ENCODE measurements at places on chromosomes 5 and 9.

DNA sequence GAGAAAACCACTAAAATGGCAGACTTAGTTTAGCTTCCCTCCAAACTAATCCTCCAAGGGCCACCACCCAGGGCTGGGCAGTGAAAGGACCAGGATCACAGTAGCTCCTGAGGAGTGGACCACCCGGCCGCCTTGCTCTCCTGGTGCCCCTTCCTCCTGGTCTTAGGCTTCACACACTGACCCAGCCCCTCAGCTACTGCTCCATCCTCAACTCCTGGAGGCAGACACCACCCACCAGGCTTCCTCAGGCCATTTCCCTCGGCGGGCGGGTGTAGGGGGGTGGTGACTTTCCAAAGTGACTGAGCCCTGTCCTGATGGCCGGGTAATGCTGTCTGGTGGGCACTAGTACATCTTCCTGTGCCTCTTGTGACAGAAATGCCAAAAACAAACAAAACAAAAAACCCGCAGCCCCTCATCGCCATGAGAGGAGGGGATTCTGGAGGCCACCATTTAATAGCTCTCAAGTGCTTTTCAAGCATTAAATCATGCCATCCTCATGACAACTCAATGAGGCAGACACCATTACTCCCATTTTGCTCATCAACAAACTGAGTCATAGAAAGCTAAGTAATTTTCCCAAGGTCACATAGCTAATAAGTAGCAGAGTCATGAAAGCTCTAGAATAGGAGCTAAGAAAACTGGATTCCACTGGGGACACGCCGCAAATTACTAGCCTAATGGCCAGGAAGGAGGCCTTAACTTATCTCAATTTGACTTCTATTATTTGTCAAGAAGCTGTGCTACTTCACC, 91.3 kb upstream of the LRRTM2 start:
- no peak for DNase-seq

DNA sequence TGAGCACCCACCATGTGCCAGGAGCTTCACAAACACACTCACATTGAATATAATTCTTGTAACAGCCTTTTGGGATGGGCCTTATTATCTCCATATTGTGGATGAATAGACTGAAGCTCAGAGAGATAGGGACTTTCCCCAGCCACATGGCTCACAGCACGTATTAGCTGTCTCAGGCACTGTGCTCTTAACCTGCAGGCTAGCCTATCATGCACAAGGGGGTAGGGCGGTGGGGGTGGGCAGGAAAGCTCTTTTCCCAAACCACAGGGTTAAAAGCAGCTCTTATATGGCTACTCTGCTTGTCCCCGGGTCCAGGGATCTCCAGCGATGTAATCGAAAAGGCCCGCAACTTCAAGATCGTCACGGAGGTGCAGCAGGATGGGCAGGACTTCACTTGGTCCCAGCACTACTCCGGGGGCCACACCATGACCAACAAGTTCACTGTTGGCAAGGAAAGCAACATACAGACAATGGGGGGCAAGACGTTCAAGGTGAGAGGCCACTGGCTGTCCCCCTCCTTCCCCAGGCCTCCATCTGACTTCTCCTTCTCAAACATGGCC, 2.6 kb downstream of the FABP6 start:
- no peak for DNase-seq

DNA sequence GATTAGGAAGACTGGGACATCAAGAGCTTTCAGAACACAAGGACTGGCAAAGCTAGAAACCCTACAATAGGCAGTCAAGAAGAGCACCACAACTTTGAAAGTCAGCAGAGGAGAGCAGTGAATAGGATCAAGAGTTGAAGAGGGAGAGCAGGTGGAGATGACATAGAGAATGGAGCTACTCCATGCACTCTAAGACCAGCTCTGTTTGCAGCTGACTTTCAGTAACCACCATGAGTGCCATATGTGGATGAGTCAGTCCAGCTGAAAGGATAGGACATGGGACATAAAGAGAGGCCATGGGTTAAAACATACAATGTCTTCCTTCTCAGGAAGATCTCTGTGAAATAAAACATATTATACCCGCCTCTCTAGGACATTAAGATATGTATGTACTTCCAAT, 289.1 kb upstream of the KLF4 start:
- DNase-seq, result no peak

- no peak for DNase-seq
Observed at GRCh38 chr5:180813420-180813819, 10.8 kb upstream of the MGAT1 start.

DNA sequence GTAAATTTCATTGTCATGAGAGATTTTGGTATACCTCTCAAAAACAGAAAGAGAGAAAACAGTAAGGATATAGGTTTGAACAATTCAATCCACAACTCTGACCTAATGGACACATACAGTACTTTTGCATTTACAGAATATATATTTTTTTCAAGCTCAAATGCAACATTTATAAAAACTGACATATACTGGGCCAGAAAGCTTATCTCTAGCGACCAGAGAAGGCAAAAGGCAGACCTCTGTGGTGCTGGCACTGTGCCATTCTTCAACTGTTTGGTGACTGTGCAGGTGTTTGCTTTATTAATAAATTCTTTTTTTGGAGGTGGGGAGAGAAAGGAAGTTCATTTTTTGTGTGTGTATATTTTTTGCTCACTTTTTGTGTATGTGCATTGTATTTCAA, 6.0 kb upstream of the PLAC8L1 start:
- DNase-seq, result no peak

DNA sequence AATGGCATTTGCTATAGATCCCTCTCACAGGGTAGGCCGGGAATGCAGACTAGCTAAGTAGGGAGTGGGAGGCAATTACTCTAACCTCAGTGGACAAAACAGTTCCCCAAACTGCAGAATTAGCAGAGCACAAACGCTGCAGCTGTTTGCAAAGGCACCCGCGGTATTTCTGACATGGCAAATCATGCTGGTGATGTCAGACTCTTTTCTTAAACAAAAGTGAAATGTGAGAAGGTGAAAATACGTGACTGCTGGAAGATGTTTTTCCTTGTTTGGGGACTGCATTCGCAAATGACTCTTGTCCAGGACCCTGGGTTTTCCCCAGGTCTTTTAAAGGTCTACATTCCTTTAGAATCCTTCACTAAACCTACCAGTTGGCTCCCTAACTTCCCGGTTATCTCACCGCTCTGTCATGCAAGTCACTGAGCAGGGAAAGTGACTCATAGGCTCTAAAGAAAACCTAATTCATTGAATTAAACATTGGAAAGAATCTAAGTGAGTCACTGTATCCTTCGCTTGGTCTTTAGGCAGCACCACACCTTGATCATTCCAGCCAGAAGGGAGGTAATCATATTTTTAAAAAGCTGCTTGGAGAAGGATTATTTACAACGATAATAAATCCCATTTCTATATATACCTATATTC, 91.5 kb upstream of the DNAH5 start:
- DNase-seq, result no peak

GRCh38 chr5:120137582-120137981, 326.5 kb upstream of the PRR16 start:
- DNase-seq, result no peak

- DNase-seq, result no peak
Observed at GRCh38 chr5:98076501-98076900, 697.0 kb upstream of the RGMB start.

DNA sequence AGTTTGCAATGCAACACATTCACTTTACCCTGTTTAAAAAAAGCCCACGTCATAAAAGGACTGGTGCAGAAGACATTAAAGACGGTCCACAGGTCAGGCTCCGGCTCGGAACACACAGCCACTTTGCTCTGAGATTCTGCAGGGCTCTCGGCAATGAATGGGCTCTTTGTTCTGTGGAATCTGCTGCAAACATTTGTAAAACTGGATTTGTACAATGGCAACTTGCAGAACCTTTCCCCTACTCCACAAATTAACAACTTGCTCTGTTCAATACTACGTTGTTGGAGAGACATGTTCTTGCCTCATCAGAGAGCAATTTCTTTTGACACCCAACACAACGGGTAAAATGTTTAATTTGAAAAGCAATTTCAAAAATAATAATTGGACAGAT, 13.0 kb upstream of the NR5A1 start:
- DNase-seq, result no peak

- no peak for DNase-seq
Observed at GRCh38 chr9:19119246-19119645, 8.0 kb downstream of the PLIN2 start.

- DNase-seq, result no peak
Observed at GRCh38 chr5:122908662-122909061, 63.2 kb downstream of the SNX24 start.

GRCh38 chr5:14268738-14269137, 125.6 kb downstream of the TRIO start:
- DNase-seq, result no peak

DNA sequence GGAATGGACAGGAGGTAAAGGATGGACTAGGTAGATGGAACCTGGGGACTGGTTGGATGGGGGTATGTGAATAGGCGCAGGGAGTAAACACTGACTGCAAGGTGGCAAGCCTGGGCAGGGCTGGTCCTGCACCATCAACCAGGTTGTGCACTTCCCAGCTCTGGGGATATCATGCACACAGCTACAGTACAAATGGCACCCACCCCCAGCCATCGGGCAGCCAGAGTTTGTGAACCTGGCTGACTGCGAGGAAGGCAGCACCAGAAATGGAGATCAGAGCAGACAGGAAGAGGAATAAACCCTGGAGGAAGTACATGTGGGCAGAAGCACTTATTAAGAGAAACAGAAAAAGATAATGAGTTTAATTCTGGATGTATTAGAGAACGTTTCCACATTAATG, 229.1 kb downstream of the ESM1 start:
- no peak for DNase-seq

DNA sequence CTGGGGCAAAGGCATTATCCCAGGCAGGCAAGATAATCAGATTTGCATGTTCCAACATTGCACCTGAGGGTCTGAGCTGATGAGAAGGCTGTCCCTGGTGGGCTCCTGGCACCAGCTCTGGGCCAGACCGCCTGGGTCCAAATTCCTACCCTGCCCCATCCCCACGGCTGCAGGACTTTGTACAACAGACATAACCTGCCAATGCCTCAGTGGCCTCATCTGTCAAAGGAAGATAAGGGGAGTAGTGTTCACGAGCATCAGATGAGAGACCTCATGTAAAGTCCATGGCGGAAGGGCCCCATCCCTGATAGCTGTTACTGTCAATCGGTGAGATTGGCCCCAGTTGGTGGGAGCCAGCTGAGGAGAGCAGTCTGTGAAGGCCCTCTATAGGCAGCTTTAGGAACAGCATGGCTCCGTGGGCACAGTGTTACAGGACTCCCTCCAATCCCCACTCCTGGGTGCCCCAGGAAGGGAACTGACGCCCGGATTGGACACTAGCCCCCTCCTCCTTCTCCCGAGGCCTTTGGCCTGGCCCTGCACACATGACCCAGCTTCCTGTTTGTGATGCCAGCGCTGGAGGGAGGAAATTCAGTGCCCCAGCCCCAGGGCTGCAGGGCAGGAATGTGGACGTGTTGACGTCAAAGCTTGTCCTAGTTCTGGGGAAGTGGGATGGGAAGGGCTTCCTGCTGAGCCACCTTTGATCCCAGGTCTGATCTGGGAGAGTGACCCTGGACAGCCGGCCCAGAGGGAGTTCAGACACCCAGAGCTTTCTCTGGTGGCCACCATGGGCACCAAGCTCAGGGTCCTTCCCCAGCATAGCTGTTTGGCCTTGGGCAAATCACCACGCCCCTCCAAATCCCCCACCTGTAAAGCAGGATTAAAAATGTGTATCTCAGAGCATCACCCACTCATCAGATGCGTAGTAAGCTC, 56.2 kb downstream of the DUSP1 start:
- peak; percentile 42 for DNase-seq

- no peak for DNase-seq
Observed at GRCh38 chr9:9099646-9100045, 1300.1 kb upstream of the DMAC1 start.

DNA sequence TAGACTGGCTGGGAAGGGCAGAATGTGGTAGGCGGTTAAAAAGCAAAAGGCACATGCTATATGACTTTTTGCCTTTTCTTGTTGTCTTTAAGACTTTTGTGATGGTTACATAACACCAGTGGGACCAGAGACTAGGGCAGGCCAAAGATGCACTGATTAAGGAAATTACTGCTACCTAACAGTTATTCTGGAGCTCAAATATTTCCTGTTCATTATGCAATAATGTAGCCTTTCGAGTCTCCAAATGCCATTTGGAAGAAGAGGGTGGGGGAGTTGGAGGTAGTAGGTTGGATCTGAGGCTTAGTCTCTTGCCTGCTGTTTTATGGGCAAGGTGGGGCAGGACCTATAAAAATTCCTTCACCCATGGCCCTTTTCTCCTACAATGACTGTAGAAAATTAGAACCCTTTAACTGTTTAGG, 51.7 kb downstream of the SH3GL2 start:
- DNase-seq, result no peak

DNA sequence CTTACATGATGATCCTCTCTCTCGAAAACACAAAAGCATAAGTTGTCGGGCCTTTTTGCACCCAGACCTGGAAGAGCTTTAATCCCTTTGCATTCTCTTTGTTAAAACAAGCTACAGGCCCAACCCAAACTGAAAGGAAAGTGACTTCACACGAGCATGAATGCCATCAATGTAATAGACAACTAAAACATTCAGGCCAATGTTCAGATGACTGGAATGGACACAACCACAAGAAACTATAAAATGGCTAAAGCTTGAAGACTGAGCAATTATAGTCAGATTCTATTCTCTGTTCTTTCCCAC, 45.5 kb downstream of the RFX3 start:
- DNase-seq, result no peak

DNA sequence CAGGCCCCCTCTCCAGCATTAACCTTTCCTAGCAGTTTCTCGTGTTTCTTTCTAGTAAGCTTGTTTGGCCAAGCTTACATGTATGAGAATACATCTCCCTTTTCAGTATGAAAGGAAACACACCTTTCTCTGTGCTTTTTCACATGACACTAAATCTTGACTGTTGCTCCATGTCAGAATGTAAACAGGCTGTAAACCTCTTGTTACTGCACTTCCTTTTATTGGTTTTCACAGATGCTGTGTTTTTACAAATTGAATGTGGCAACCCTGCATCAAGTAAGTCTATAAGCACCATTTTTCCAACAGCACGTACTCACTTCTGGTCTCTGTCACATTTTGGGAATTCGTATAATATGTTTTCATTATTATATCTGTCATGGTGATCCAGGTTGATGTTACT, 2.2 kb upstream of the CANX start:
- DNase-seq, result no peak

- DNase-seq, result no peak
Observed at GRCh38 chr5:45094876-45095440, 286.2 kb downstream of the MRPS30 start.

DNA sequence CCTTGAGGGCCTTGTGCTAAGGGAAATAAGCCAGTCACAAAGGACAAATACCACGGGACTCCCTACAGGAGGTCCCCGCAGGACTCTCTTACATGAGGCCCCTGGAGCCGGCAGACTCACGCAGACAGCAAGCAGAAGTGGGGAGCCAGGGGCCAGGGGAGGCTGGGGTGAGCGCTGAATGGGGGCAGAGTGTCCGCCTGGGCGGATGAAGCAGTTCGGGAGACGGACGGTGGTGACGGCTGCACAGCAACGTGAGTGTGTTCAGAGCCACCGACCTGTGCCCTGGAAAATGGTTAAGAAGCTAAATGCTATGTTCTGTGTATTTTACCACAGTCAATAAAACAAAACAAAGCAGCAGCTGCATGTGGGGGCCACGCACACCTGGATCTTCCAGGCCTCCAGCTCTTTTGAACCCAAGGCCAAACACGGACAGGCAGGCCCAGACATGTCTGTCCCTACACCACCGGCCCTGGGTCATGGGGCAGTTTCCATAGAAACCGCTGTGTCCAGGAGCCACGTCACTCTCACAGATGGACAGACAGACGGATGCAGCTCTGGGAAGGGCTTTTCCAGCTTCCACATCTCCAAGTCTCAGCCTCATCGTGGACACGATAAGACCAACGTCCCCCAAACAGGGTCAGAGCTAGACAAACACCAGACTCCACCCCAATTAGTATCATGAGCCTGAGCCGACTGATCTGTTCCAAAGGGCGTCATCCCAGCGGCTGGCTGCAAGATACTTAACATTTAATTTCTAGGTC, 103.9 kb downstream of the VAV2 start:
- DNase-seq, result no peak

Measured in stimulated activated CD8-positive, alpha-beta memory T cell treated with anti-CD3 and anti-CD28 coated beads, Interleukin-2, amount 100 ng/mL, for 48 hours (primary cell).